Stimulated activated CD8-positive, alpha-beta memory T cell treated with anti-CD3 and anti-CD28 coated beads, Interleukin-7, amount 100 ng/mL, for 48 hours (primary cell): ENCODE measurements at places on chromosomes 16 and 17.

GRCh38 chr17:21104608-21105007 lies 22.2 kb upstream of the DHRS7B start:
- DNase-seq: no peak

- DNase-seq: no peak
These were observed 135.4 kb downstream of the CLEC16A start for GRCh38 chr16:11079652-11080187.

DNA sequence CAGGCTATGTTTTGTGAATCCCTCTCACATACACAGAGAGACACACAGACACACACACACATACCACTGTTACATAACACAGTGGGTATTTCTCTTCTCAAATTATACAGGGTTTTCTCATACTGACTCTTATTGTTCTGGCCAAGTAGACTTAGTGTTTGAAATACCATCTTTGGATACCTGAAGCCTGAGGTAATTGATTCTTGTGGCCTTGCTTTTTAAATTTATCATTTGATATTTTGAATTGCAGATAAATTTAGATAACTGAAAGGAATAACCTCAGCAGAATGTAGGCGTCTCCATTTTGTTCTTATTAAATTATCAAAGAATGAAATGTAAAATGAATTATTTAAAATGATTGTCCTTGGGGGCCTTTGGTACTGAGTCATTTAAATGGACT lies 223.8 kb downstream of the LGALS9B start:
- no peak for DNase-seq

- no peak for DNase-seq
These were observed 23.6 kb downstream of the ZNF469 start for GRCh38 chr16:88406096-88407041.

DNA sequence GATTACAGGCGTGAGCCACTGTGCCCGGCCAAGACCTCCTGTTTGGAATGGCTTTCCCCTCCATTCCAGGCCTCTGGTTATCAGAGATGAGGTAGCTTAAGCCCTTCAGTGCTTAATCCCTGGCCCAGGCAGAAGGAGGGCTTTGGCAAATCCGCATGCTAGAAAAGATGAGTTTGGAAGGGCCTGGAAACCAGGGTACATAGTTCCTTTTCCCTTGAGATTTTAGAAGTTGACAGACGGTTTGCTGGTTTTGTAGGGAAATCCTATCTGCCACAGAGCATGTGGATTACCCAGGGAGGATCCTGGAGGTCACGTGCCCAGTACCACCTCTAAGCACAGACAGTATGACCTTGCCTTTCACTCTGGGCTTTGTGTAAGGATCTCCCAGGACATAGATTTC lies 114.7 kb upstream of the CACNG3 start:
- DNase-seq: no peak

DNA sequence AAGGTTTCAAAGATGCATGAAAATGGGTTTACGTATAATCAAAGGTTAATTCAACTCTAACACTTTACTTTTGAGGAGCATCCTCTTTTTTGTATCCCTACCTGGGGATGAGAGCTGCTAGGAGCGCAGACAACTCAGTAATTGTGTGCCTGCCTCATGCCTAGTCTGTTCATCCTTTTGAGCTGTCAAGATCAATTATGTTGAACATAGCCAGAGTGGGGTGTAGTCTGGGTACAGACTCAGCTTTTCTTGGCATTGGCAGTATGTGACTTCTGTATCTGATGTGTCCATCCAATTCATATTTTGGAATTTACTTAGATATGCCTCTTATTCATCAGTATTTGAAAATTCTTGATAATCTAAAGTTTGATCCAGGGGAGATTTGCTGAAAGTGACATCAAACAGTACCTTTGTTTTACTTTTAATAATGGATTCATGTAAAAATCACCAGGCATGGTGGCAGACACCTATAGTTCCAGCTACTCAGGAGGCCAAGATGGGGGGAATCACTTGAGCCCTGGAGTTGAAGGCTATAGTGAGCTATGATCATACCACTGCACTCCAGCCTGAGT lies 24.1 kb downstream of the PRKCA start:
- DNase-seq: no peak

- DNase-seq: no peak
These were observed 26.6 kb upstream of the ST6GALNAC1 start for GRCh38 chr17:76670020-76670717.

GRCh38 chr17:15341385-15341849 lies at the start of gene TEKT3:
TEKT3 (minus strand) TSS chr17:15341597; CDS start chr17:15331585, 10,012 bp downstream.
- no peak for DNase-seq

DNA sequence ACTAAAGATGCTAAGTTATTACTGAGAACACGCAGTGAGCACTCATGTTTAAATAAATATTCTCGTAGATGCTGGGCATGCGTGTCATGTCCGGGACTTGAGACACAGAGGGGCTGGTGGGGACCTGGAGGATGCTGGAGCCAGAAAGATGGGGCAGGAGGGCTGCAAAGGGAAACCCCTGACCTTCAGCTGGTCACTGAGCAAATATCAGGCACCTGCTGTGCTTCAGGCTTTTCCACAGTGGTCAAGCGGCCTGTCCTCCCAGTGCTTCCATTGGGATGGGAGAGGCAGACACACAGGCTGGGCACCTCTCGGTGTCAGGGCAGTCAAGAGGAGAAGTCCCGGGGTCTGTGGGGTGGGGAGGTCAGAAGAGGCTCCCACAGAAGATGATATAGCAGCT lies 211.4 kb downstream of the GSG1L start:
- DNase-seq: no peak

GRCh38 chr17:50221864-50222545 lies 20.6 kb upstream of the COL1A1 start:
- no peak for DNase-seq

GRCh38 chr16:88830258-88830657 lies 18.5 kb upstream of the APRT start:
- no peak for DNase-seq

- DNase-seq: no peak
These were observed 13.1 kb upstream of the SEZ6 start for GRCh38 chr17:29018788-29019474.

GRCh38 chr16:81676066-81676882 lies 102.8 kb upstream of the PLCG2 start:
- no peak for DNase-seq

GRCh38 chr16:68190736-68191510 lies 45.0 kb downstream of the ESRP2 start:
- no peak for DNase-seq

DNA sequence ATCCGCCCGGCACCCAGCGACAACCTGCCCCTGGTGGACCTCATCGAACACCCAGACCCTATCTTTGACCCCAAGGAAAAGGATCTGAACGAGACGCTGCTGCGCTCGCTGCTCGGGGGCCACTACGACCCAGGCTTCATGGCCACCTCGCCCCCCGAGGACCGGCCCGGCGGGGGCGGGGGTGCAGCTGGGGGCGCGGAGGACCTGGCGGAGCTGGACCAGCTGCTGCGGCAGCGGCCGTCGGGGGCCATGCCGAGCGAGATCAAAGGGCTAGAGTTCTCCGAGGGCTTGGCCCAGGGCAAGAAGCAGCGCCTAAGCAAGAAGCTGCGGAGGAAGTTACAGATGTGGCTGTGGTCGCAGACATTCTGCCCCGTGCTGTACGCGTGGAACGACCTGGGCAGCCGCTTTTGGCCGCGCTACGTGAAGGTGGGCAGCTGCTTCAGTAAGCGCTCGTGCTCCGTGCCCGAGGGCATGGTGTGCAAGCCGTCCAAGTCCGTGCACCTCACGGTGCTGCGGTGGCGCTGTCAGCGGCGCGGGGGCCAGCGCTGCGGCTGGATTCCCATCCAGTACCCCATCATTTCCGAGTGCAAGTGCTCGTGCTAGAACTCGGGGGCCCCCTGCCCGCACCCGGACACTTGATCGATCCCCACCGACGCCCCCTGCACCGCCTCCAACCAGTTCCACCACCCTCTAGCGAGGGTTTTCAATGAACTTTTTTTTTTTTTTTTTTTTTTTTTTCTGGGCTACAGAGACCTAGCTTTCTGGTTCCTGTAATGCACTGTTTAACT lies 1.0 kb downstream of the NOG start:
- DNase-seq: no peak
